ENCODE measurements at places on chromosomes 11 and 22.

GRCh38 chr22:21077884-21078508, 32.2 kb downstream of the LRRC74B start:
- DNase-seq = no peak

DNA sequence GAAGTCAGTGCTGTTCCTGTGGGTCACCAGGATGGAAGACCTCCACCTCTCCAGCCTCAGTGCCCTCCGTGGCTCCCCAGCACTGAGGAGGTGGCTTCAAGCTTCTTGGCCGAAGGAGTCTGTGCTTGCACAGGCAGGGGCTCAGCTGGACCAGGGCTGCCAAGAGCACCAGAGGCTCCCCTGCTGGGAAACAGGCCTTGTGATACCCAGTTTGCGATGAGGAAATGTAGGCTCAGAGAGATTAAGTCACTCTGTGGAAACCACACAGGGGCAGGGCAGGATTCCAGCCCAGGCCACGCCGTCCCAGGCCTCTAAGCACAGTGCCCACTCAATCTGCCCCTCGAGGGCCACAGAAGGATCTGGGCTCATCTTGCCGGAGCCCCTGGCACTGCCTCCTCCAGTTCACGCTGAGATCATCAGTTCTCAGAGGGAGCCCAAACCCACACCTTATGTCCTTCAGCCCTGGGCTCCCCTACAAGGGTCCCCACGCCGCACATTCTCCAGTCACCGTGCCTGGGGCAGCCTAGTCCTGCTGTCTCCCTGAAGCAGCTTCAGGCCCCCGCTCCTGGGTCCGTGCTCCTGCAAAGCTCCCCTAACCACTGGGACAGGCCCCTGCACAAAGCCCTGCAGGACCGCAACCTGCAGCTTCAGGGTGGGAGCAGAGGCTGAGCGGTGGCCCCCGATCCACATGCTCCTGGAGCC, 21.6 kb downstream of the ANO1 start:
- no peak for DNase-seq

DNA sequence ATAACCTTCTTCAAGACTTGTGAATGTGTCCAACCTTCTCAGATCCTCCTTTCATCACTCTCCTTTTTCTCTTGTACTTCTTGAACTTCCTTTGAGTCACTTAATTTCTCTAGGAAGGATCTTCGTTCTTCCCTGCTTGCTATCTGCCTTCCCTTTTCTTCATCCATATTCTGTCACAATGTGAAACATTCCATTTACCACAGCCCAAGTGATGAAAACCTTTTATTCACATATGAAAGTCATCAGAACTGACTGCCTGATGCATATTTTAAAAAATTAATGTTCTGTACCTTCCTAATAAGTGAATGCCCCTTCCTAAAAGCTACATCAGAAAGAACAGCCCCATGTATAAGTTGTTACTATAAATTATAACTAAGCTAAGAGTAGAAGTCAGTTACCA, 520.4 kb upstream of the LUZP2 start:
- no peak for DNase-seq

GRCh38 chr11:131841028-131841427, 470.6 kb downstream of the NTM start:
- no peak for DNase-seq

DNA sequence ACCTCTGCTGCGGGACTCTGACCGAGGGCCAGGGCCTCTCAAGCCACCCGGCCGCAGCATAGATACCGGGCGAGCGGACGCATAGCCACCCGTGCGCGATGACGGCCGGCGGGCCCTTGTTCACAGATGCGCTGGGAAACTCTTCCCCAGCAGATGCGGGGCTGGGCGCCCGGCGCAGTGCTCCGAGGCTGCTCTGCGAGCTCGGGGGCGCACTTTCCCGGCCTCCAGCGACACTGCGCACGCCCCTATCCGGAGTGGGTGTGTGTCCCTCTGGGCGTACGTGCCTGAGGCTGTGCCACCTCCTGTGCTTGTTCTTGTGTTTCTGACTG, 104.7 kb upstream of the E2F8 start:
- no peak for DNase-seq

- no peak for DNase-seq
Observed at GRCh38 chr22:50251477-50252081, 514 bp upstream of the HDAC10 start.

DNA sequence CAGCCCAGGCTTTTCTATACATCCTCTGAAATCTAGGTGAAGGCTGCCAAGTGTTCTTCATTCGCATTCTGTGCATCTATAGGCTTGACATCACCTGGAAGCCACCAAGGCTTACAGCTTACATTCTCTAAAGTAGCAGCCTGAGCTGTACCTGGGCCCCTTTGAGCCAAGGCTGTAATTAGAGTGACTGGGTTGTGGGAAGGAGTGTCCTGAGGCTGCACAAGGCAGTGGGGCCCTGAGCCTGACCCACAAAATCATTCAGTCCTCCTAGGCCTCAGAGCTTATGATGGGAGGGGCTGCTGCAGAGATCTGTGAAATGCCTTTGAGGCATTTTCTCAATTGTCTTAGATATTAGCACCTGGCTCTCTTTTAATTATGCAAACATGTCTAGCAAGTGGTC, 33.0 kb upstream of the RDX start:
- no peak for DNase-seq

DNA sequence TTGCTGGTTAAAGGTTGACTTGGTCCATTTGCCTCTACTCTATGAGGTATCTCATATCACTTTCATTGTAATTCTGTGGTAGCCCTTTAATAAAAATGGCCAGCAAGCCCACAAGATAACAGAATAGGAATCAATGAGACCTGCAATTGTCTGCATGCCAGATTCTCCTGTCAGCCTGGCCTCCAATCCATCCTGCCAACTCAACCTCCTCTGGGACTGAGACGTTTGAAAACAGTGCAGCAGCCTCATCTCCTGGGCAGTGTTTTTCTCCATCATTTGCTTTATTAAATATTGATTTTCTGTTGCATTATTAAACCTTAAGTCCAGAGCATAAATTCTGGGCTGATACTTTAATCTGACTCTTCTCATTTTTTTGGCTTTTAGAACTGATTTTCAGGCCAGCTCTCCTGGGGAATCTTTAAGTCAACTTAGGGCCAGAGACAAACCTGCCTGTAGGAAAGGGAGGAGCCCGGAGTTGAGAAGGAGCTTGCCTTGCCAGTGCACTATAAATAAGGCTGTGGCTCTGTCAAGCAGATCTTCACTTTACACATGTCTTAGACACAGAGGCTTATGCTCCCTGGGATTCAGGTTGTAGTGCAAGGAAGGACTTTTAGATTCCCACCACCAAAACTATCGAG, 798.0 kb downstream of the NTM start:
- DNase-seq = no peak

- DNase-seq = no peak
Observed at GRCh38 chr11:126914166-126914565, 86.4 kb downstream of the KIRREL3 start.

GRCh38 chr11:74592063-74592440, 330 bp upstream of the POLD3 start:
- DNase-seq = no peak

DNA sequence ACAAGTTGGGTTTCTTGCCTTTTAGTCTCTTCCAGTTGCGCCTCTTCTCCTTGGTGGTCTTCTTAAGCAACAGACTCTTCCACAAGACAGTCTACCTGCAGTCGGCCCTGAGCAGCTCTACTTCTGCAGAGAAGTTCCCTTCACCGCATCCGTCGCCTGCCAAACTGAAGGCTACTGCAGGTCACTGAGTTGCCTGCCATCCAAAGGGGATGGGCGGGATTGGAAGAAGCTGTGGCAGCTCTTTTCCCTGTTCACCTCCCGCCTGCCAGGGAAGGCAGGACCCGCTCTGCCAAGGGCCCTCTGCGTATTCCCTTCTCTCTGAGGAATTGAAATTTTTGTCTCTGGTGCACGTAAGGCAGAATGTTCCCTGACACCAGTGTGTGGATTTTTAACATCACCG, 9.2 kb upstream of the STT3A start:
- DNase-seq = no peak

DNA sequence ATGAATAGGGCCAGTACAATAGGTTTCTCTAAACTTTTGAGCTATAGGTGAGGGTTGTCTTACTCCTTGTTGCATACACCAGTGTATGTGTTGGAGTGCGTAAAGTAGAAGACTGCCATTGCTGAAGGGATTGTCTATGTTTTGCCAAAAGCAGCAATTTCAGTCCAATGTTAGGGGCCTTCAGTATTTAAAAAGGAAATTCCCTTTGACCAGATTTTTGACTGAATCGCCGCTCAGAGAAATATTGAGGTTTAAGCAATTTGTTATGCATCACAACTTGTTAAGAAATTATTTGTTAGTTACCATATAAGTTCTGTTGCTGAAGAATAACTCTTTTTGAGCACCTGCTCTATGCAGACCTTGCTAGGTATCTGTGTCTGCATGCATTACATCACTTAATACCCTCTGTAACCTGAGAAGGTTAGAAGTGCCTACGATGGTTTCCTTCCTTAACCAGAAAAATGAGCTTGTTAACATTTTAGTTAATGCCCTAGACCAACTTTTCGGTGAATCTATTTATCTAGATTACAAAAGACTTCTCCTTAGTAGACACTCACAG, 33.9 kb downstream of the MMP20 start:
- no peak for DNase-seq

- DNase-seq = no peak
Observed at GRCh38 chr11:10494636-10495463, 39.8 kb downstream of the AMPD3 start.

- no peak for DNase-seq
Observed at GRCh38 chr11:7905549-7905948, 25.5 kb downstream of the OR10A6 start.

DNA sequence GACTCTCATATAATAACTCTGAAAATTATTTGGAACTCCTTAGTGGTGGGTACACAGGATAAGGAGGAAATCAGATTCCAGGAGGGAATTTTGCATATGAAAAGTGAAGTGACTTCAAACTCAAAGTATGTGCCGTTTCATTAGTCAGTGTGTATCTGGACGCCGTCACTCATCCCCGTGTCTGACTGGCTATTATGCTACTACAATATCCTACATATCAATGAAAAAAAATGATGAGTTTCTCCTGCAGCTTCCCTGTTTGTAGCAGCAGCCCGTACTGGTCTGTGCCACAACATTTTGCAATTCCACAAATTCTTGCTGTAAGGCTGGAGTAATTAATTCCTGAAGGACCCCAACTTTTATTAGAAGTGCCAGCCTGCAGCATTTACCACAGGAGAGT, 16.5 kb downstream of the WT1 start:
- no peak for DNase-seq

GRCh38 chr11:105821372-105821771, 200.7 kb downstream of the MSANTD4 start:
- no peak for DNase-seq

GRCh38 chr22:33851240-33851639, 69.0 kb downstream of the LARGE1 start:
- DNase-seq = peak; percentile 10

DNA sequence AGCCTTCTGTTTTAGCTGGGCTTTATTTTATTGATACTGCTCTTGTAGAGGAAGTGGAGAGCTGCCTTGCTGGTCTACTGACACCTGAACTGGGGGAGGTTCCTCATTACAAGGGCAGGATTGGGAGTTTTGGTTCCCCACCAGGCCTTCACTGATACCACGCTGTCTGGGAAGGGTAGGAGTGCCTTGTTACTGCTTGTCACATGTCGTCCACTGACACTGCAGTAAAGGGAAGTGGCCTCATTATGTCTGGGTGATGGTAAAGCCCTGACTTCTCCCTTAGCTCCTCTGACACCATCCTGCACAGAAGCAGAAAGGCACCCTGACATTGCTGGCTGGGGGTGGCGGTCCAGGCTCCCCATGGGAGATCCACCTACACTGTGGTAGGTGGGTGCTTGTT, 38.7 kb upstream of the ELF5 start:
- DNase-seq = no peak

- no peak for DNase-seq
Observed at GRCh38 chr11:58617976-58618557, 4.4 kb upstream of the CNTF start.

DNA sequence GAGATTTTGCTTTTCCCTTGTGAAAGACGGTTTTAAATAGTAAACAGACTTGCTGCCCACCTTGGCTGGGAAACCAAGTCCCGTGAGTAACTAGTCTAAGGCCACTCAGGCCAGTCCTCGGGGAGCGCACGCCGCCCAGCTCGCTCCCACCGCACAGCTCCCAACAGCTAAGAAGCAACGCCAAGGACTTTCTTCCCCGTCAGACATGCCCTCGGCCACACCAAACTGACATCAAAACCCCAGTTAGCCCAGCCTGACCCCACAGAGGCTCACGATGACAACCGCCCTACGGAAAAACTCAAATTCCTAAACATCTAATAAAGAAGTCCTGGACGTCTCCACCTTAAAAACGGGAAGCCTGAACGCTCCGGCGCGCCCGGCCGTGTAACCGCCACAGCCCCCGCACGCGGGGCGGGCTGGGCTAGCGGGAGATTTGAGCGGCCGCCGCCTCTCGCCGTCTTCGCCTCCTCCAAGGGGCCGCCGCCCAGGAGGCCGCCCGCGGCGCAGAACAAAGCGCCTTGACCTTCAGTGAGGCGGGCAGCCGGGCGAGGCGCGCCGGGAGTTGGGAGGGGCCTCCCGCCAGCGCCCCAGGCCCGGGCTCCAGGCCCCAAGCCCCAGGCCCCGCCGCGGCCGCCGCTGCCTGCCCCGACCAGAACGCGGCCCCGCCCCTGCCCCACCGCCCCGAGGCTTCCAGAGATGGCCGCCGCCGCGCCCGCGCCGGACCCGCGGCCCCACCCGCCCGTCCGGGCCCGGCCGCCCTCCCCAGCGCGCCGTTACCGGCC, 486 bp downstream of the NAP1L4 start:
- DNase-seq = peak; percentile 63

GRCh38 chr11:65301491-65302329, 13.0 kb upstream of the CDC42EP2 start:
- DNase-seq = peak; percentile 24

DNA sequence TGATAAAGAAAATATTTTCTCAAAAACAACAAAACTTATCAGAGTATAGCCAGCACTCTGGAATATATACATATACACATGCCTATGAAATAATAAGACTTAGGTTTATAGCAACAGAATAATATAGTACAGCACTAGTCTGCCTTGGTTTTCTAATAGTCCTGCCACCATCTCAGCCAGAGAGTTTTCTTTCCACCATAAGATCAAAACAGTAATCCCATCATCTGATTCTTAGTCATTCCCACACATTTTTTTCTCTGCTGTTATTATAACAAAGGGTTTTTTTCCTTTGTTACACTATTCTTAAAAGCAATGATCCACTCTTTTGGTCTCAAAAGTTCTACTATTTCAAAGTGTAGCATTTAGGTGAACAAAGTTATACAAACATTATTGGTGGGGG, 15.1 kb downstream of the MTMR2 start:
- DNase-seq = no peak

GRCh38 chr22:20283674-20284066, 15.6 kb upstream of the RTN4R start:
- no peak for DNase-seq
